NCI-H1092 (cell line): ENCODE measurements at places on chromosomes 6 and 20.

GRCh38 chr20:4617019-4617418, 104.7 kb upstream of the PRND start:
- DNase-seq = no peak

DNA sequence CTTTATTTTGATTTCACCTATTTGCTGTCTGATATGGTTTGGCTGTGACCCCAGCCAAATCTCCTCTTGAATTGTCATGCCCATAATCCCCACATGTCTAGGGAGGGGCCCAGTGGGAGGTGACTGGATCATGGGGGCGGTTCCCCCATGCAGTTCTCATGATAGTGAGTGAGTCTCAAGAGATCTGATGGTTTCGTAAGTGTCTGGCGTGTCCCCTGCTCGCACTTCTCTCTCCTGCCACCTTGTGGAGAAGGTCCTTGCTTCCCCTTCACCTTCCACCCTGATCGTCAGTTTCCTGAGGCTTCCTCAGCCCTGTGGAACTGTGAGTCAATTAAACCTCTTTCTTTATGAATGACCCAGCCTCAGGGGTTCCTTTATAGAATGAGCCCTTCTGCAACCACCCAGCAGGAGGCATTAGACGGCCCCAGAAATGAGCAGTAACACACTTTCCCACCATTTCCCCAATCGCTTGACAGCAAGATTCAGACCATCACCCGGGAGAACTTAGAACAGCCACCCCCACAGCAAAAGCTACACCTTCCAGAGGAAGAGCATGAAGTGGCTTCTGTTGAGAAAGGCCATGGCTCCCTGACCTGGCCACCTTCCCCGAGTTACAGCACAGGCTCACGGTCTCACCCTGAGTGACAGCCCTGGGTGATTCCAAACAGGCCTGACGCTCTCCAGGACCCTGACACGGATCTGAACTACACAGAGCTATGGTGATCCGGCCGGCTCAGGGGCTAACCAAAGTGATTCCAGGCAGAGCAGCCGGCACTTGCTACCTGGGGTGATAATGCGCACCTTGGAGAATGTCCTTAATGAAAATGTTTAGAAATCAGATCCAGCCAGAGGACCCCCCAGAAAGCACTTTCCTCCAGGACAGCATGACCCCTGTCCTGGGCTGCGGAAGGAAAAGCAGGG, 131.2 kb upstream of the CDH4 start:
- DNase-seq = peak; percentile 51

- DNase-seq = no peak
These were observed 304.6 kb downstream of the CDH4 start for GRCh38 chr20:61556673-61557072.

DNA sequence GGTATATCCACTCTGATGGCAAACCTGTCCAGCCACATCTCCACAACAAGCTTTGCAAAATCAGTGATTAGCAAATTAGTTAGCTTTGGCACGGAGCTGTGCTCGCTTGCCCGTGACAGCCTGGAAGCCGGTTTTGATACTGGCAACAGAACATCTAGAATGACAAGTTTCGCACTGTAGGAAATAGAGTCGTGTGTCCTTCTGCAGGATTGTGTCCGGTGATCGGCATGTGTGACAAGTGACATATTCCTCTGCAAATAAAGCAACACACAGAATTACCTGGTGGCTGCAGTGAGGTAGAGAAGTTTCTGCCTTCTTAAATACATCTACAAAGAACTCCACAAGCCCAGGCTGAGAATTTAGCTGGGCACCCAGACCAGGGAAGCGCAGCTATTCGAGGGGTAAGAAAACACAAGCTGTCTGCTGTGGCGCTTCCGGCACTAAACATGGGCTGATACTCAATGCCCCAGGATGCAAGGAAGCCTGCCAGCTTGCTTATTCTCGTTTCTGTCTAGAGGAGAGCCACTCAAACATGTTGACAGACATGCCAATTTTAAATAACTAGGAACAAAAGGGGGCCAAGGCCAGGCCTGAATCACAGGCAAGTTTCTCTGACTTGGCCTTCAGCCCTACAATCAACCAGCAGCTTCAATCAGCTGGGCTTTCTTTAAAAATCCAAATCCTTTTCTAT, 22.2 kb downstream of the EIF2S2 start:
- peak; percentile 66 for DNase-seq

- no peak for DNase-seq
These were observed 851.0 kb upstream of the EPHA7 start for GRCh38 chr6:94270091-94270948.

GRCh38 chr6:131594074-131594473, 21.0 kb downstream of the ARG1 start:
- no peak for DNase-seq

GRCh38 chr6:167550941-167551627, 226.2 kb downstream of the TTLL2 start:
- DNase-seq = peak; percentile 84

- DNase-seq = no peak
These were observed 414.3 kb downstream of the KIF16B start for GRCh38 chr20:16158976-16159286.

DNA sequence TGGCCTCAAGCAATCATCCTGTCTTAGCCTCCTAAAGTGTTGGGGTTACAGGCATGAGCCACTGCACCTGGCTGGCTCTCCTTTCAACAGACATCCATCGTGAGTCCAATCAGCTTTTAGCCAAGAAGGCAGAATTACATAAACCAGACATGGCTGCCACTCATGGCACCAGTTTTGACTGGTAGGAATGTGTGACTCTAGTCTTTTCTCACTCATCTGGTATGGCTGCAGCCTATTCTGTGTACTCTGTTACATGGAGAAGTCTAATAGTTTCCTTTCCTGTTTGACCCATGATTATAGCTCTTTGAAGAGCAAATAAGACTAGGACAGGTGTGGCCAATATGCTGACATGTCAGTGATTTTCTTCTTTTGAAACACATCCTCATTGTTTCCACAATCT, 27.0 kb upstream of the RNF144B start:
- DNase-seq = no peak

DNA sequence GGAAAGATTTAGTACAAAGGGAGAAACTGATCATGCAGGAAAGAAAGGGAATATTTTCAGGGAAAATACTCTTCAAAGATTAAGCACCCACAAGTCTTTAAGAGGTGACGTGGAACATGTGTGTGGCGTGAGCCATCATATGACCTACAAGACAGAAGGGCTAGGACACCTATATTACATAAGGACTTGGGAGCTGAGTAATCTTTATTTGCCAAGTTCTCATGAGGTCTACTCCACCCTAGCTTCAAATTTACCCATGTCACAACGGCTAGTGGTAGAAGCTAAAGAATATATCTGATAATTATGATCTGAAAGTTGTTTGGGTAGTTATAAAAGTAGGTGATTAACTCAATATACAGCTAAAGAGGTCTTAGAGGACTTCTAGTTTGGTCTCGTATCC, 167.8 kb downstream of the GJA10 start:
- no peak for DNase-seq

DNA sequence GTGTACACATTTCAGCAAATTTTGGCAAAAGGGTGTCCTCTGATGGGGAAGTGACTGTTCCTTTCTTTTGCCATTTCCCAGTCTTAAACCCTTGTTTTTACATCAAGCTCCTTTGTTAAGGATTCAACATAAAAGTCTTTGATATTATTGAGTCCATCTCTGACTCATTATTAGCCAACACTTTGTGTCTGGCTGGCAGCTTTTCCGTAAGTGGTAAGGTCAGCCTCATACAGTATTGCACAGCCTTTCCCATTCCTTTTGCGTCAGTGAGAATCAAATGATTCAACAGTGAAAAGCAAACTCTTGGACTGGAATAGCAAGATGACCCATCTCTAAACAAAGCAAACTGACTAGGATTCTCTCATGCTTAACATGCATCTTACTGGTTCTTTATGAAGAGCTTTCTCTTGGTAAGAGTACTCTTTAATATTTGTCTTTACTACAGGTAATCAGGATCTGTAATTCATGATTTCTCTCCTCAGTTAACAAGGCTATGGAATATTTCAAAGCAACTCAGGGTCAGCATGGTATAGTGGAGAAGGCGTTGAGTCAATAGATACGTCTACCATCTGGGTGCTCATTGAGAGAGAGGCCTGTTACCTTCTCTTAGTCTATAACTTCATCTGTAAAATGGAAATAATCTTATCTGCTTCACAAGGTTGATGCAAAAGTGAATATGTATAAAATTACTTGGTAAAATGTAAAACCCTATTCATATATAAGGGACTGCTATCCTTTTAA, 183.6 kb downstream of the PRL start:
- DNase-seq = no peak

DNA sequence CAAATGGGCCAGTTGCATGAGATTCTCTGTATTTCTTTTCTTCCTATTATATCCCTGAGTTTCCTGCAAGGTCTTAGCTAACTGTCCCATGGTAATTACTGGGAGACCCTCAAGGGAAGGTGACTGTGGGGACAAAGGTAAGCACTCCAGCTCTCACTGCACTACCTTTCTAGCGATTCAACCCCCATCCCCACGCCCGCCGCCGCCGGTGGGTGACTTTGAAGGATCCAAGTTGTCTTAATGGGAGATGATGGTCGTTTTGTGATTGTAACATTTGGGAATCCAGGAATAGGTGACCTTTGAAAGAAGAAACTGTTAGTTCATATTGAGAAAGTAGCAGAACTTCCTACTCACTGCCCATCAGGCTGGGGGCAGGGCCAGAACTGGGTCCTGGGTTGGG, 265.5 kb downstream of the LRFN2 start:
- DNase-seq = no peak

DNA sequence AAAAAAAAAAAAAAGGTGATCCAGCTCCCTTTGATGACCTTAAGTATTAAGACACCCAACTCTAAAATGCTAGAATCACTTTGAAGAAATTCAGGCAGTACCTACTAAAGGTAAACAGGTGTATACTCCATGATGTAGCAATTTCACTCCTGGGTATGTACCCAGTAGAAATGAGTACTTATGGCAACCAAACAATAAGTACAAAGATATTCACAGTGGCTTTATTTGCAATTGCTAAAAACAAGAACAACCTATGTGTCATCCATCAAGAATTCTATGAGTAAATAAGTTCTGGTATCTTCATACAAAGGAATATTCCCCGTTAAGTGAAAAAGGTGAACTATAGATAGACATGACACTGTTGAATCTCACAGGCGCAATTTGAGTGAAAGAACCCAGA, 29.4 kb downstream of the MDGA1 start:
- no peak for DNase-seq
